MG63 (cell line): ENCODE measurements at places on chromosomes 2 and 18. TPM values are rescaled to one million over a fixed set of nuclear protein-coding genes. Genes with fewer than 3 reads are reported as not detected.

The MLPH gene
- total RNA-seq = 0.59 TPM in 1 of 2 replicates, not detected in the other

The UGT1A4 gene
- total RNA-seq = not detected in 2 replicates

The GPBAR1 gene
- total RNA-seq = not detected in 2 replicates

The POTEC gene
- total RNA-seq = not detected in 2 replicates

- no peak for DNase-seq
Observed at GRCh38 chr2:199144546-199144945, 313.2 kb downstream of the SATB2 start.

DNA sequence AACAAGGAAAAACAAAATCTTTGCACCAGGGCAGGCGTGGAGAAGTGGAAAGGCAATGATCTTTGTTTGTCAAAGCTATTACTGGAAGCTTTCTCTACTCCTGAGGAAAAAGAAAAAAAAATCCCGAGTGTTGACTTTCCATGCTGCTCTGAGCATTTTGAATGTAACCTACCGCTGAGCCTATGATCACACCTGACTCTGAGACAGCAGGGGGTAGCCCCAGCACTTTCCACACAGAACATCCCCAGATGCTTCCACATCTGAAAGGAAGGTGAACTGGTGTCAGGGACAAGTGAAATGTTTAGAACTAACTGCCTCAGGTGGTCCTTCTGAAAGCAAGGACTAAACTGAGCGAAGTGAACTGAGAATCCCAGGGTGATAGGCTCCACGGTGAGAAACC is 1315.1 kb upstream of the DDX18 start:
- DNase-seq = no peak

GRCh38 chr2:67900826-67901225 is 162.0 kb downstream of the C1D start:
- no peak for DNase-seq

DNA sequence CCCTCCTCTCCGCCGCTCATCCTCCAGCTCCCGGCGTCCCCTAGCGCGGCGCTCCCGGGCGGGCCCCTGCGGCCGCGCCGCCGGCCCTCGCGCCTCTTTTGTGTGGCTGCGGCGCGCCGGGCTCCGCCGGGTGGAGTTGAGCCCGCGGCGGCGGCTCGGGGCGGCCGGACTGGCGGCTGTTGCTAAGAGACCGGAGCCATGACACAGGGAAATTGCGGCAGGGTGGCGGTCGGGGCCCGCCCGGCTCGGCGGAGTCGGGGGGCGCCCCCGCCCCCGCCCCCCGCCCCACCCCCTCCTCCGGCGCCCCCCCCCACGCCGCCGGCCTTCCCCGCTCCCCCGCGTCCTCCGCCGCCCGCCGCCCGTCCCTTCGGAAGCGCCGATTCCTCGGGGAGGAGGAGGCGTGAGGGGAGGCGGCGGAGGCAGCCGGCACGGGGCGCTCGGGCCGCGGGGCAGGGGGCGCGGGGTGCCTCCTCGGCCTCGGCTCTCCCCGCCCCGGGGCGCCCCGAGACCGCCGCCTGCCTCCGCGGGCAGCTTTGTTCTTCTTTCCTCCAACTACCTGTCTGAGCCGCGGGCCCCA is at the start of gene TMEM200C:
TMEM200C (minus strand) TSS at position 224 of the 577 bp plus-strand sequence. CDS start 3,459 bp downstream, outside the sequence.
- DNase-seq = no peak

- DNase-seq = peak; percentile 34
Observed at GRCh38 chr2:74238879-74239278, 40.5 kb downstream of the MTHFD2 start.
